Left kidney (tissue), 8 donors: ENCODE measurements at places on chromosomes 16 and 17.
A peak's percentile ranks its signal among the peaks of the same experiment; 100 is the strongest.

- DNase-seq, result peak; percentile 36
These were observed 105.3 kb upstream of the FAM20A start for GRCh38 chr17:68706356-68706920.

DNA sequence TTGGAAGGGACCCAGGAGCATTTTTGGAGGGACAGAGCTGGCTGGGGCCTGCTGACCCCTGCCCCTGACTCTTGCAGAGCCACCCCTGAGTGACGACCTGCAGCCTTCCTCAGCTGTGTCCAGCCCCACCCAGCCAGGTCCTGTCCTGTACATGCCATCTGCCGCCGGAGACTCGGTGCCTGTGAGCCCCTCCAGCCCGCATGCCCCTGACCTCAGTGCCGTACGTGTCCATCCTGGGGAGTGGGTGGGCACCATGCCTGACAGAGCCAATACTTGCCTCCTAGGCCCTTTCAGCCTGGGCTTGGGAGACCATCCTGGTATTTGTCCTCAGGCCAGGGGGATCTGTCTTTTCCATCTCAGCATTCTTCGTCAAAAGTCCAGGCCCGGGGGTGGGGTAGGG, 27.5 kb downstream of the UNC13D start:
- DNase-seq, result no peak

- DNase-seq, result no peak
These were observed 25.7 kb downstream of the ARHGAP23 start for GRCh38 chr17:38453951-38454421.

GRCh38 chr16:19609359-19609758, 53.9 kb downstream of the VPS35L start:
- DNase-seq, result no peak

GRCh38 chr17:63306855-63307254, 139.3 kb downstream of the CYB561 start:
- DNase-seq, result no peak

- no peak for DNase-seq
These were observed 11.2 kb upstream of the CSF3 start for GRCh38 chr17:40004072-40004471.

- DNase-seq, result no peak
These were observed 356.3 kb downstream of the HAPSTR1 start for GRCh38 chr16:9447699-9448098.

GRCh38 chr17:72102366-72102765, 18.5 kb upstream of the SOX9 start:
- no peak for DNase-seq

- no peak for DNase-seq
These were observed 11.7 kb downstream of the ARL2BP start for GRCh38 chr16:57256601-57257395.

GRCh38 chr17:44219108-44219615, 313 bp downstream of the UBTF start:
- peak; percentile 50 for DNase-seq

DNA sequence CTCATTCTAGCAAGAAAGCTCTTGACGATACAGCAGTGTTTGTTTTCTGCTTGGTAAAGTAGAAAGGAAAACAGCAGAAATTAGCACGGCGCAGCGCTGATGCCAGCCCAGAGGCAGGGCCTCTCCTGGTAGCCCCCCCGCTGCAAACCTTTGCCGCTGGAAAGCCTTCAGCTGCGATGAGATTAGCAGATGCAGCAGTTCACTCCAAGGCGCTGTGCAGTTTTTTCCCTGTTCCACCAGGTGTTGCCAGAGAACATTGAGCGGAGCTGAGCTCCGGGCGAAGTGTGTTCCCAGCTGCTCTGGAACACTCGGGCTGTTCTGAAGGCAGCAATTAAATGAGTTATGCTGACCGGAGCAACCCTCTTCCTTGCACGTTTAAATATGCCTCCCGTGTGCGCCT, 72.5 kb downstream of the RBFOX1 start:
- peak; percentile 73 for DNase-seq

DNA sequence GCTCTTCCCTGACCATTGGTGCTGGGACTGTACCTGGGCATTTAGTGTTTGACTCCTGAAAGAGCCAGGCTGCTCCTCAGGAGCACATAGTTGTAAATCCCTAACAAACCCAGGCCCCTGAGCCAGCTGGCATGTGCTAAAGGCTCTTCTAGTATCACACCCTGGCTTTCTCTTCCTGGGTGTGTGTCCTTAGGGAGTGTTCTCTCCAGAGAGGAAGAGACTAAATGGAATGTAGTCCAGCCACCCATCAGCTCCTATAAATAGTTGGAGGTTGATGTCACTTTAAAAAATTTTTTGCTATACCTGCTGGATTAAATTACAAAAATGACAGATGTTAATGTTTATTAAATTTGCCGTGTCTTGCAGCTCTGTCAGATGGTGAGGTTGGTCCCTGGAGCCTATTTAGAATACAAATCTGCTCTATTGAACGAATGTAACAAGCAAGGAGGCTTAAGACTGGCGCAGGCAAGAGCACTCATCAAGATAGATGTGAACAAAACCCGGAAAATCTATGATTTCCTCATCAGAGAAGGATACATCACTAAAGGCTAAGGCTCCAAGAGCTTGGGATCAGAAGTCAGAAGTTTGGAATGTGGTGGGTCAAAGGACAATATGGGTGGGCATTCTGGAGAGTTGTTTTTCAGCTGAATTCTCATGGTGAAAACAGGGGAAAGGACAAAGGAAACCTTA, 13.1 kb upstream of the DUSP14 start:
- no peak for DNase-seq

- DNase-seq, result no peak
These were observed 432.3 kb downstream of the XYLT1 start for GRCh38 chr16:17038415-17038814.

DNA sequence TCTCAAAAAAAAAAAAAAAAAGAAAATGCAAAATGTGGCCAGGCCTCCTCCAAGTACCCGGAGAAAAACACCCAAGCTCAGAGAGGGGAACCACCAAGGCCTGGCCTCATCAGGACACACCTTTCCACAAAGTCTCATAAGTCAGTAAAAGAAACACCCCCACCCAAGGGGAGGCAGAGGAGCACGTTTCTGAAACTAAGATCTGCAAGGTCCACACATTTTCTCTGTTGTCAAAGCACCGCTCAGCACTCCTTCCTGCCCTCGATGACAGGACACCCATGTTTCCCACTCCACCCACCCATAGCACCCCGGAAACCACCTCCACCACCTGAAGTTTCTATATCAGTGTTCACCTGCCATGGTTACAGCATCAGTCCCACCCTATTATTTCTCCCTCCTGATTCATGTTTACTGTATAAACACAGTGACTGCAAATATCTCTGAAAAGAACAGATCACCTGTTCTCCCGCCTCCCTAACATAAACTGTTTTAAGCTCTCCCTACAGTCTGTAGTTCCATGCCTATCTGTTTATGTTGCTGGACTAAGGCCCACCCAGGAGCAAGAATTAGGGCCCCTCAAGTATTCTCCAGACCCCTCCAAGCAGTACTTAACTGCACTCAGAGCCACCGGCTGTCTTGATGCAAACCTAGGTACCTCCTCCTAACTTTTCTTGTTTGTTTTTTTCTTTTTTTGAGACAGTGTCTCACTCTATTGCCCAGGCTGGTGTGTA, 2.0 kb downstream of the CORO7 start:
- no peak for DNase-seq

DNA sequence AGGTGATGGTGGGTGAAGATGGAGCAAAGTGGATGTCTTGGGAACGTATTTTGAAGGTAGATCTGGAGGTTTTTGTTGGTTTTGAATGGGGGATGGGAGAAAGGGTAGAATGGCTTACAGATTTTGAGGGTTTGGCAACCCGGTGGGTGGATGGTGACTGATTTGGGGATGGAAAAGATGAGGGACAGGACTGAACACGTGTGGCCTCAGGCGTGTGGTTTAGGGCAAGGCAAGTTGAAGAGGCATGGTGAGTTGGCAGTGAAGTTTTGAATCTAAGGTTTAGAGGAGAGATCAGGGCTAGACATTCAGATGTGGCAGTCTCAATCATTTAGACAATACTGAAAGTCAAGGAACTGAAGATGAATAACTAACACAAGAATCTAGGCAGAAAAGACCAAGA, 5.0 kb upstream of the DCTPP1 start:
- no peak for DNase-seq

- DNase-seq, result peak; percentile 75
These were observed 27.2 kb downstream of the CLEC16A start for GRCh38 chr16:10971560-10971961.

DNA sequence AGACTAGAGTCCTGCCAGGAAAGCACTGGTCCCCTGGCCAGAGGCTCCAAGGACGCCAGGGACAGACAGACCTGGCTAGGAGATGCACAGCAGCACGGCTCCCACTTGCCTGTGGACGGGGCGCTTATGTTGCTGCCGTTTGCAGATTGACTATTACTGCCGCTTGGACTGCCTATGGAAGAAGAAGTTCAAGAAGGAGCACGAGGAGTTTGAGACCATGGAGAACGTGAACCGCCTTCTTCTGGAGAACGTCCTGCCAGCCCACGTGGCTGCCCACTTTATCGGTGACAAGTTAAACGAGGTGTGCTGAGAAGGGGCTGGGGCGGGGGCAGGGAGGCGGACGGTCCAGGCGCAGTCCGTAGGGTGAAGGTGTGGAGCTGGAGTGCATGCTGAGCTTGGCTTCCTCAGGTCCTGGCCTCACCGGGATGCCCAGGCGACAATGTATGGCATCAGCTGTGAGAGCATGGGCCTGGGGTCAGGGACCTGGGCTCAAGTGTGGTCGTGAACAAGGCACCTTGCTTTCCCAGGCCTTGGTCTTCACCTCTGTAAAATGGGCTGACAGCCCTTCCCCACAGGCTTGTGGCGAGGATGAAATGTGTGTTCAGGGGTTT, 45.6 kb downstream of the ADCY7 start:
- DNase-seq, result no peak

GRCh38 chr16:74496054-74496453, 74.8 kb upstream of the CLEC18B start:
- no peak for DNase-seq

DNA sequence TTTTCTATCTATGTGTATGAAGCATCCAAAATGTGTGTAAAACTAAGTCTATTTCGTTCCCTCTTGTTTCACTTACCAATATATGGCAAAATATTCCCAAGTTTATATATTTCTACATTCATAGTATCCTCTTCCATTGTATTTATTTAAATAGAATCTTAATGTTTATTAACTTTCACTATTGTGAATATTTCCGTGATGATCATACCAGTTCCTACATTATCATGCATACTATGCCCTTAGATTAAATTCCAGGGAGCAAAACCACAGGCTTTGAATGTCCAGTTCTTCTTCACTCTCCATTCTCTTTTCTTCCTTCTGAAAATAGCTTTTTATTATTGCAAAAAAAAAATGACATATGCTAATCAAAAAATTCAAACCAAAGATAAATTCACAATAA, 4.0 kb downstream of the MAP2K6 start:
- DNase-seq, result no peak

DNA sequence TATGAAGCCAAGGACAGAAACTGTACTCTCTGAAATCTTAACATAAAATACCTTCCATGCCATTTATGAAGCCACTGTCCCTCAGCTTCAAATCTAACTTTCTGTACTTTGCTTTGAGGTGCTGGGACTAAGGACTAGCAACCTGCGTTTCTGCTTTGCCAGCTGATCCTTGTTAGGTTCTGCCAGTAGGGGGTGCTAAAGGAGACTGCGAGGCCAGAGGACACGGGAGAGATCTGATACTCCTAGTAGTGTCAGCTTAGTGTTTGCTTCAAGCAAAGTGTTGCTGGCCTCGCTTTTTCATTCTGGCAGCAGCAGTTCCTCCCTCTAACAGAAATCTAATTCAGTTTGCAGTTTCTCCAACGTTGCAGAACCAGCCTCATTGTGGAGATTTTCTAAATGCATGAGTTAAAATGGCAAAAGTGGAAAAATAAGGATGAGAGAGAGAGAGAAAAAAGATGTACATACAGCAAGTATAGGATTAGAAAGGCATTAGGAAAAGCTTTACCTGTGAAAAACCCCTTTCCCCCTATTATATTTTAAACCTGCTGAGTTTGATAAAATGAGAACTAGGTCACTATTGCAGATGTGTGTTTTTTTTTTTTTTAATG, 297.5 kb downstream of the CA10 start:
- DNase-seq, result peak; percentile 56

GRCh38 chr16:67236563-67237395, 9.8 kb downstream of the TMEM208 start:
- DNase-seq, result no peak

GRCh38 chr17:72872396-72872795, 220.1 kb downstream of the SLC39A11 start:
- no peak for DNase-seq

DNA sequence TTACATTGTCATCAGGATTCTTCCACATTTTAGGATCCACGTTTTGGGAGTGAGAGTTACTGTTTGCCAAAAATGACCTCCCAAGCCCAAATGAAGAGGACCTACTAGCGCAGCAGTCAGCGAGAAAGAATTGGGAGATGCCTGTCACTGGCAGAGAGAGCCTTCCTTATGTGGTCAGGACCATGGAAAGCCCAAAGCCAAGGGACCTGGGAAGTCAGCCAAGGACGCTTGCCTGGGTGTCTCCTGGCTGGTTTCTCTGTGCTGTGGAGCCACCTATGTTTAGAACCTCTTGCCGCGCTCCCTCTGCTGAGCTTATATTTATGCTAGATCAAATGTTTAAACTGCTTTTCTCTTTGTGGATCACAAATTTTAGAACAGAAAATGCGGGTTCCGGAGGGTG, 24.9 kb upstream of the RHBDL3 start:
- DNase-seq, result no peak

GRCh38 chr16:23967775-23968174, 132.0 kb downstream of the PRKCB start:
- DNase-seq, result no peak

GRCh38 chr16:71421911-71422310, 19.9 kb downstream of the TLE7 start:
- no peak for DNase-seq

DNA sequence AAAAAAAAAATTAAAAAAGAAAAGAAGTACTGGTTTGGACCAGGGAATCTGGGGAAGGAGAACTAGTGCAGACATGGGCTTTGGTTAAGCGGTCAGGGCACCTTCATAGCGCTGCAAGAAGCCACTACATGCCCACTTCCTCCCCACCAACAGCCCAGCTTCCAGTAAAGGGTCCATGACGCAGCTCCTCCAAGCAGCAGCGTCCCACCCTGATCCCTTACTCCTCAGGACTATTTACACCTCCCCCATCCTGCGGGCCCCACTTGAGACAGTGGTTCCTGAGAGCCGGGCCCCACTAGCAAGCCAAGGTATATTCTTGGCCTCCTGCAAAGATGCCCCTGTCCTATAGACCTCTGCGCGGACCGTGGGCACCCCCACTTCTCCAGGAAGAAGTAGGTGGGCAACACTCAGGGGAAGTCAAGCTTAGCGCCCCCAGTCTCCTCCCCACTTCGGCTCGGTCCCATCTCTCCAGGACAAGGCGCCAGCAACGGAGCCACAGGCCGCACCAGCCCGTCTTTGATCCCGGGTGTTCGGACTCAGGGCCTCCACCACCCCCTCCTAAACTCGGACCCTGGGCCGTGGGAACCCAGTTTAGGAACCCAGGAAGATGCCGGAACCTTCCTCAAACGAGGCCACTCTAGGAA, 913 bp upstream of the PRR14 start:
- no peak for DNase-seq

GRCh38 chr16:83967091-83967490, 953 bp upstream of the NECAB2 start:
- DNase-seq, result no peak

- no peak for DNase-seq
These were observed 50.9 kb upstream of the CPNE2 start for GRCh38 chr16:57041182-57042156.

- DNase-seq, result no peak
These were observed 21.3 kb upstream of the NAGS start for GRCh38 chr17:43983196-43983514.
